NCI-H1092 treated with DMSO at 0.1 percent for 48 hours (cell line): ENCODE measurements at places on chromosomes 5 and 9.

DNA sequence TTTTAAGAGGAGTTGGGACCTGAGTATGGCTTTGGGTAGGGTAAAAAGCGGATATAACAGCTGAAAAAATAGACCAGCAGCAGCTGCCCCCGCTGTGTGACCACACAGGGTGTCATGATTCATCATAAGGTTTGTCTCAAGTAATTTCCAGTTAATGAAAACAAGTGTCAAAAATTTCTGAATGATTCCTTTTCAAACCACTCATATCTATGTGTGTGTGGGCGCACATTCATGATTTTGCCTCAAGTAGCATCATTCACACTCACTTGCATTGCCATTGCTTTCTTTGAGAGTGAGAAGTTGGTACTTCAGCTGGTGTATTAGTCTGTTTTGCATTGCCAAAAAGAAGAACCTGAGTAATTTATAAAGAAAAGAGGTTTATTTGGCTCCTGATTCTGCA, 12.1 kb upstream of the TNFAIP8 start:
- DNase-seq = no peak

DNA sequence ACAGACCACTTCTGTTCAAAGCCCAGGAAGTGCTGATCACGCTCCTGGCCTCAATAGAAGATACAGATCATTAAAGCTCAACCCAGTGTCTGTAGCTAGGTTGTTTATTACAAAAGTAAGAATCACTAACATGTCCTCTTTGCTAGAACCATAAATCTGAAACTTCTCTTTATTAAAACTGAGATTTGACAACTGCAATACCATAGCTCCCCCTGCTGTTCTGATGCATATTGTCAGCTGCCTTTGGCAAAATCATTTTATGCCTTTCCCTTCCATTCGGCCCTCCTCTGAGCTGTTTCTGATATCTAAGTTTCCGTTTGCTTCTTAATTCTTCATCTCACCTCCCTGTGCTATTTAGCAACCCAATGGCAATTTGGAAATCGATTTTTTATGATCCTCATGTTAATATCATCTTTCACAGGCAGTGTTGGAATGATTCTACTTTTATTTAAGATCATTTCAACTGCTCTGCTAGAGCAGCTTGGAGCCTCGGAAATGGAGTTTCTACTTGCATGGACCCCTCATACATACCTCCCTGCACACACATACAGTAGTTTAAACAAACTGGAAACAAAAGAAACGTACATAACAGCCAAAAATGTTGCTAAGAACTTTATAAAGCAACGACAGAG, 998.8 kb downstream of the MAT2B start:
- DNase-seq = no peak

GRCh38 chr5:41575110-41575779, 64.8 kb upstream of the PLCXD3 start:
- no peak for DNase-seq

DNA sequence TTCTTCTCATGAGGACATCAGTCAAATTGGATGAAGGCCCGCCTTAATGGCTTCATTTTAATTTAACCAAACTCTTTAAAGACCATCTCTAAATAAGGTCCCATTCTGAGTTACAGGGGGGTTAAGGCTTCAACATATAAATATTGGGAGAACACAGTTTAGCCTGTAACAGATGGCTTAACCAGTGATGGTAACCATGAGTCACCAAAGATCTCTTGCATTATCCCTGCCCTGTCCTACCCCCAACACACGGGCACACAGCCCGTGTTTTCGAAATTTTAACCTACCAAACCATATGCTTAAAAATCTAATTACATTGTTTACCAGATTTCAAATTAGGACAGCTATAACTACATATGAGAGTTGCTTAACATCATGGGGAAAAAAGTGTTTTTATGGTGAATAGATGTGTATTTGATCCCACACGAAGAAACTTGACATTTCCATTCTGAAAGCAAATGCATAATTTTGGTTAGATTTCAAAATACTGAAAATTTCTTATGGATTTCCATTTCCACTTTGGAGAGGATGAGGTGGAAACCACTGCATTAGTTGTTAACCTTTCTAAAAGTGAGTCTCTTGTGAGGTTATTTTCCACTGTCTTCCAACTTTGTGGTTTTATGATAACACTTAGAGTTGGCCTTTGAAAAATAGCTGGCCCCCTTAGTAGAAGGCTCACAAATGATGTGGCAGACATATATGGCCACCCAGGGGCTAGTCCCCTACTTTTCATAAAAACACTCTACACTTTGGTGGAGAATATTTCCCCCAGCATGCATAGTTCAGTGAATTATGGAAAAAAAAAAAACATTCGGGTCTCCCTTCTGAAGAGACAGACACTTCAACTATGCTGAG, 849.3 kb downstream of the TLE1 start:
- no peak for DNase-seq

- no peak for DNase-seq
These were observed 61.5 kb downstream of the RCL1 start for GRCh38 chr9:4854265-4854590.

DNA sequence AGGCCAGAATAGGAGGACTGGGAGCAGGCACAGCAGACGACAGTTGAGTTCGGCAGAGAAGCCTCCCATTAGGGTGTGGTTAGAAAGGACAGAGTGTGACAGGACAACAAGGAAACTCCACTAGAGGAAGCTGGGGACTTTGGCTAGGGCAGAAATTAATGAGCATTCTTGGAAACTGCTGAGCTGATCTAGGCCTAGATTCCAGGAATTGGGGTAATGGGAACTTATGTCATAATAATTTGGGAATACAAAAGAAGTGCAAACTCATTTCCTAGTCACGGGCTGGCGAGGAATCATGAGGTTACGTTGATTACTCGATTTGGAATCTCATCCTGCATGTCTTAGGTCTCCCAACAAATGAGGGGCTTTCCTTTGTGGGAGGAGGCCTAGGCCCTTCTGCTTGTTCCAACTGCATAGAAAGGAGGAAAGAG, 144.6 kb upstream of the RPS23 start:
- DNase-seq = no peak

DNA sequence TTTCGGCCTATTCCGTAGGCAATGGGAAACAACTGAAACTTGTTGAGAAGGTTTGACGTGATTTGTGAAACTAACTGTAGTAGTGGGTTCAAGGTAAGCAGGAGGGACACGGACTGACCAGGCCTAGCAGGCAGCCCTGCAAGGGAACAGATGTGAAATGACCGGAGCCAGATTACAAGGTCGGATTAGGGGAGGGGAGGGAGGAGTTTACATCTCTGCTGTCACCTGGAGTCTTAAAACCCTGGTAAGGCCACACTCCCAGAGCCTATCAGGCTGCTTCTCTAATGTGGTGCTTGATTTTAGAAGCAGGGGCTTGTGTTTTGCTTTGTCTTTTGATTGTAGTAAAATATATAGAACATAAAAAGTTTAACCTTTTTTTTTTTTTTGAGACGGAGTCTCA, 3.5 kb upstream of the SPTAN1 start:
- no peak for DNase-seq

GRCh38 chr5:157801-158200, 33.5 kb upstream of the LRRC14B start:
- DNase-seq = no peak

GRCh38 chr9:113632776-113633590, 169.5 kb downstream of the RGS3 start:
- no peak for DNase-seq

DNA sequence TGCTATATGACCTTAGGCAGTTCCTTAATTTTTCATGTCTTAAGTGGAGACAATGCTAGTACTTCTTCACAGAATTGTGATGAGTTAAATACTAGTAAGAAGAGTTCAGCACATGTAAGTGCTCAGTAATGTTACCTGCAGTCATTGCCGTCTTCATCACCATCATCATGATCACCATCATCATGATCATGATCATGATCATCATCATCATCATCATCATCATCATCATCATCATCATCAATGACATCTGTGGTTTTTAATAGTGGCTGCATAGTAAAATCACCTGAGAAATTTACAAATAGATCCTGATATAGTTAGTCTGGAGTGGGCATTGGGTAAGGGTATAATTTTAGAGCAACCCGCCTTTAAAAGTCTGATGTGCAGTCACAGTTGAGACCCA, 14.7 kb upstream of the PALM2AKAP2 start:
- no peak for DNase-seq

DNA sequence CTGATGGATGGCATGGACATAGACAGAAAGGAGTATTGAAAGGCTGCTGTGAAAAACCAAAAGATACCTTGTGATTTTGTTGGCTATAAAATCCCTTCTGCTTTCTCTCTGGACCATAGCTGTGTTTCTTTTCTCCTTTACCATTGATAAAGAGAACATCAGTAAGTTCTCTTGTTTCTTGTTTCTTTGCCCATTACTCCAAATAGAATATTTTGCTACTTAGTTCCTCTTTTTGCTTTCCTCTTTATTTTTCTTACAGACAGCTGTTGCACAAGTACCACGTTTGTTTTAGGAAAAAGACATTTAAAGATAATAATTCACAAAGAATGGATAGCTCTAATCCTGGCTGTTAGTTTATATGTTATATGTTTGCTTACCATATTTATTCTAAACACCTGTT, 1129.2 kb downstream of the DTWD2 start:
- DNase-seq = no peak

DNA sequence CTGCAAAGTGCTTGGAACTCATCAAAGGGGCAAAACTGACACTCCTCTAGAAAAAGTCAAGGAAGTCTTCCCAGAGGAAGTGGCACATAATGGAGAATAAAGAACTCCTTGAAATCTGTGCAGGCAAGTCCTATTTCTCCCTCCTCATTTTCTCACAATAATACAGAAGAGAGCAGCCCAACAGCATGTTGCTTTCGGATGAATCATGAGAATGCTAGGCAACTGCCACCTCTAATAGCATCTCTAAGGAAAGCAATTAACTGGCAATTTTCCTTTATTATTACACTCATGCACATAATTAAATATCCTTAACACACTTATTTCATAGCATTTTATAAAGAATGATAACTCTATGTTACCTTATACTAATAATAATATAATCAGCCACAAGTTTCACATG, 122.2 kb upstream of the PTGER4 start:
- DNase-seq = no peak

DNA sequence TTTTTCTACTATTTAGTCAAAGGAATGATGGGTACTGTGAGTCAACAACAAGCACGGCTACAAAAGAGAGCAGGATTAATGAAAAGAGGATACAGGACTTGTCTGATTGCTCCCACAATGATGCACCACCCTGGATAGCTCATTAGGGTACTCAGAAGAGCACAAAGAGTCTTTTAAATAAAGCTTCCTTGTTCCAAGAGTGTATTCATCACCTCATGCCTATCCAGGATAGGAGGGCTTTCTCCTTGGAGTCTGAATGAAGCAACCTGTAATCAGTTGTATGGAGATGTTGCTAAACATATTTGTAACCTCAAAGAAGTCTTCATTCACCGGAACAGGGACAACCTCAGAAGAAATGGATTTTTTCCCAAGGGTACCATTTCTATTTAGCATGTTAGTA, 219.5 kb upstream of the TMEM161B start:
- no peak for DNase-seq

GRCh38 chr9:32581512-32582143, 8.7 kb upstream of the NDUFB6 start:
- peak; percentile 48 for DNase-seq

- DNase-seq = no peak
These were observed 3.3 kb upstream of the ASTN2 start for GRCh38 chr9:117418111-117418510.

- peak; percentile 71 for DNase-seq
These were observed 7.5 kb downstream of the SLC6A19 start for GRCh38 chr5:1208743-1209488.

- no peak for DNase-seq
These were observed 15.7 kb downstream of the RANBP3L start for GRCh38 chr5:36285837-36286615.

DNA sequence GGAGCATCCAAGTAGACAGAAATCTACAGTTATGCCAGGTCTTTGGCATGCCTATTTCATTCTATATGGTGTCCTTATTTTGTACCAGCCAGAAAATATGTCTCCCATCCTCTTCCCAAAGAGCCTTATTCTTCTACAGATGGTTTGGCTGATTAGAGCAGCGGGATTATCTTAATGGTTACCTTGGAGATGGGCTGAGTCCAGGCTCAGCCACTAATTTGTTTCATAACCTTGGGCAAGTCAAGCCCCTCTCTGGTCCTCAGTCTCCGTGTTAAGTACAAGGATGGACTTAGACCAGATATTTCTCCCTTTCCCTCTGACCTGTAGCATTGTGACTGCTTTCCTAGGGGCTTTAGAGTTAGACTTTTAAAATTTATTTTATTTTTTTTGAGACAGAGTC, 11.1 kb upstream of the GLE1 start:
- DNase-seq = no peak

- DNase-seq = no peak
These were observed 183.5 kb downstream of the GNA14 start for GRCh38 chr9:77464661-77465060.

DNA sequence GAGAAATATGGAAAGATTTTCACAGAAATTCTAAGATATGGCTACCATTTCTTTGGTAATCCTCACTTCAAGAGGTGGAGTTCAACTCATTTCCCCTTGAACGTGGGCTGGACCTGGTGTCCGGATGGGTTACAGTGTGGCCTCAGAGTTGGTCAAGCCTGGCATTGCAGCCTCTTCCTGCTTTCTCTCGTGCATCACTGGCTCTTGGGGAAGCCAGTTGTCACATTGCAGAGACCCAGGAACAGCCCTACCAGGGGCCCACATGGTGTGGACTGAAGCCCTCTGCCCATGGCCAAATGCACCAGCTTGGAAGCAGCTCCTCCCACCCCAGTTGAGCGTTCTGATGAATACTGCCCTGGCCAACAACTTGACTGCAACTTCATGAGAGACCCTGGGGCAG, 47.7 kb upstream of the FCN1 start:
- DNase-seq = no peak

DNA sequence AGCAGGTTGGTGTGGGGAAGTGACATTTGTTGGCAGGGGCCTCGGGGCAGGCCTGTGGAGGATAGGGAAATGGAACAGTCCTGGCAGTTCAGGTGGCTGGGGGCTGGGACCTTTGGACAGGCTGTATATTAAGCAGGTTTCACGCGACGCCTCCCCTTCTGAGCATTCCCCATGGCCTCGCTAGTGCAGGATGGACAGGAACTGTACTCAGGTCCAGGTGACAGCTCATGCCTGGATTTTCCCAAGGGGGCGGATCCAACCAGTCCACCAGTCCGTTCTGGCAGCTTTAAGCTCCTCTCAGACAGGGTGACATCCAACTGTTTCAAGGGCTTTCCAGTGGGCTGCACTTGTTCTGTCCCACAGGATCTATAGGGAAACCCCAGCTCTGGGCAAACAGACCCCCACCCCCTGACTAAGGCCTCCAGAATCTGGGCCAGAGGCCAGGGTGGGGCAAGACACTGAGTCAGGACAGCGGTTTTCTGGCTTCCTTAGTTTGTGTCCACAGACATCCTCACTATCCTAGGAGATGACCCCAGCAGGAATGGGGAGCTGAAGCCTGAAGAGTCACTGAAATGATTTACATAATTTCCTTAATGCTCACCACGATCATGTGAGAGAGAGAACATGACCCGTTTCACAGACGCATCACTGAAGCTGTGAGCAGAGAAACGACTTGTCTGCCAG, 20.9 kb downstream of the CSF2 start:
- DNase-seq = no peak

DNA sequence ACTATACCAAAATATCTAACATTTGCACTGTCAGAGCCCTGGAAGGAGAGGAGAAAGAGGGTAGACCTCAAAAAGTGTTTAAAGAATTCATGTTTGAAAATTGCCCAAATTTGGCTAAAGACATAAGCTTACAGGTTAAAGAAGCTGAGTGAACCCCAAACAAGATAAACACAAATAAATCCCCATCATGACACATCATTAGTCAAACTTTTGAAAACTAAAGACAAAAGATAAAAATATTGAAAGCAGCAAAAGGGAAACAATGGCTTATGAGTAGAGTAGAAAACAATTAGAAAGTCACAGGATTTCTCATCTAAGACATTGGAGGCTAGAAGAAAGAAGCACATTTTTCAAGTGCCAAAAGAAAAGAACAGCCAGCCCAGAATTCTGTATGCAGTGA, 6.1 kb upstream of the UBLCP1 start:
- DNase-seq = no peak
